ENCODE measurements at places on chromosomes 4 and X.

DNA sequence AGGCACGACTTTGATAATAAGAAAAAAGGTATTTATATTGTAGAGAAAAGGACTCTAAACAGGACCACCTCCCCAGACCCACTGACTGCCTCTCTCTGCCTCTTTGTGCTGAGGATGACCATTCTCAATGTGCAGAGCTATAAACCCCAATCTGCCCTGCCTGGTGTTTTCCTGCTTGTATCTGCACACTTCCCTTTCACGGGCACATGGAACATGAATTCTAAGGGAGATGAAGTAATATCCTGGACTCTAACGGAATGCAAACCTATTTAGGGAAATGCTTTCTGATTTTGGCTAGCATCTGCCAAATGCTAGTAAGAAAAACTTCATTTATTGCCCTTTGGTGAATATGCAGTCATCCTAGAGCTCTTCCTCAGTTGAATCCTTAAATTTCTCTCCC lies 2.4 kb downstream of the DIPK2B start:
- no peak for DNase-seq

DNA sequence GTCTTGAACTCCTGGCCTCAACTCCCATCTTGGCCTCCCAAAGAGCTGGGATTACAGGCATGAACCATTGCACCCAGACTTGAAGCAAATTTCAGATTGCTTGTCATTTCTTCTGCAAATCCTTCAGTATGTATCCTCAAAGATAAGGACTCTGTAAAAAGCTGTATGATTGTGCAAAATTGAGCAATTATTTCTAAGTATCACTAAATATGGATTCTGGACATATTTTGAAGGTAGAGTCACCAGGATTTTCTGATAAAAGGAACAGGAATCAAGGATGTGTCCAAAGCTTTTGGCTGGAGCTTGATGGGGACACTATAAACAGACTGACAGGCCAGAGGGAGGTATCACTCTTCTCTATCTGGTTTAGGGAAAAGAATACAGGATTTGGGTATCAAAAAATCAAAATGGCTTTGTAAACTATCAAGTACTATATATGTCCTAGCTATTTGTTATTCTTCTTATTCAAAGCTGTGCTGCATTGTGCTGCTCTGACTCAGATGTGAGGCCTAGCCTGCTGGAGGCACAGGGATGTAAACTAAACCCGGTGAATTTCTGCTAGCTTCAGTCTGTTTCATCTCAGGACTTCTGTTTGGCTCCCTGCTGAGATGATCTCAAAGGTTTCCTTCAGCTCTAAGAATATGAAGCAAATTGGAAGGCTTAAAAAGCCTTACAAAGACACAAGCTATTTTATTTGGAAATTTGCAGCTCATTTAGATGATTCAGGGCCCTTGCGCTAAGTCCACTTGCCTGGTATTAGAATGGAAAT lies 8.3 kb downstream of the RPS4X start:
- no peak for DNase-seq

- DNase-seq: no peak
Measured at GRCh38 chr4:84254537-84254936, 244.6 kb downstream of the NKX6-1 start.

DNA sequence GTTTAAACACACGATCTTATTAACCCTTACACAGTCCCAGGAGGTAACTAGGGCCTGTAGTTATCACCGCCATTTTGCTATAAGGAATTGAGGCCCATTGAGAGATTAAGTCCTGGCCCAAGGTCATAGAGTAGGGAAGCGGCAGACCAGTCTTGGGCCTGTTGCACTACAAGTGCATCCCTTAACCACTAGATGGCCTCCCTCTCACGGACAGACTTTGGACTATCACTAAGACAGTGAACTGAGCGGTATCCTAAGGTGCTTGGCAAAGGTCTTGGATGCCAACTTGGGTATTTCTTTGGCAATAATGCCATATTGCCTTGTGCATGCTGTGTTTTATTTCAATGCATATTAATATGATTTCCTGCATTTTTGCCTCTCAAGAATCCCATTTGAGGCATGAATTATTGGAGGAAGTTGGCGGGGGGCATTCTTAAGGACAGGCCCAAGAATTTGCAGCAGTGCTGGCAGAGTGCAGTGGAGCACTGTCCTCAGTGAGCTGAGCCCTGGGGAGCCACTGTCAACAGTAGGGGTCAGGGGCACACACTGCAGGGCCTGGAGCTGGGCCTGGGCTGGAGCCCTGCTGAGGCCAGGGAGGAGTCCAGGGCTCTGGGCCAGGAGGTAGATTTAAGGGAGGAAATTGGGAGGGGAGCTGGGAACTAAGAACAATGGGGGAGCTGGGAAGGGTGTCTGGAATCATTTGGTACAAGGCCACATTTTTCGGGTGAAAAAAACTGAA lies 147.4 kb downstream of the SMIM20 start:
- peak; percentile 18 for DNase-seq

GRCh38 chr4:73970945-73971344 lies 10.9 kb downstream of the PF4 start:
- no peak for DNase-seq
